ENCODE measurements at places on chromosomes 2 and 18. TPM values are rescaled to one million over a fixed set of nuclear protein-coding genes. Genes with fewer than 3 reads are reported as not detected.

DNA sequence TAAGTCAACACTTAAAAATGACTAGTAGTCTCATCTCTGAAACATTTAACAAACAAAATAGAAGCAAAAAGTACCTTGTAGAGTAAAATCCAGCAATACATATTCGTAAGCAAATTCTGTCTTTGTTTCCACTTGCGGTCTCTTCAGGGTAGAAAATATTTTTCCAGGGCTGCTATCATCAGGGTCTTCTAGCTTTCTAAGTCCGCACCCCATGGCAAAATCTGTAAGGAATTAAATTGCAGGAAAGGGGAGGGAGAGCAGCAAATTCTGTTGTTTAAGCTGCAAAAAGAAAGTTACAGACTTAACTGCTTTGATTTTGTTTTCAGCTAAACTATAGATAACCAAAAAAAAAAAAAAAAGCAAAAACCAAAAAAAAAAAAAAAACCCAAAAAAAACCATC is at the start of gene RFTN2:
Gene RFTN2 (minus strand): TSS at position 342 of the 400 bp plus-strand sequence. CDS start 129 bp downstream, at position 213.
- no peak for DNase-seq

The FER1L5 gene
- total RNA-seq, result 0.58 TPM

DNA sequence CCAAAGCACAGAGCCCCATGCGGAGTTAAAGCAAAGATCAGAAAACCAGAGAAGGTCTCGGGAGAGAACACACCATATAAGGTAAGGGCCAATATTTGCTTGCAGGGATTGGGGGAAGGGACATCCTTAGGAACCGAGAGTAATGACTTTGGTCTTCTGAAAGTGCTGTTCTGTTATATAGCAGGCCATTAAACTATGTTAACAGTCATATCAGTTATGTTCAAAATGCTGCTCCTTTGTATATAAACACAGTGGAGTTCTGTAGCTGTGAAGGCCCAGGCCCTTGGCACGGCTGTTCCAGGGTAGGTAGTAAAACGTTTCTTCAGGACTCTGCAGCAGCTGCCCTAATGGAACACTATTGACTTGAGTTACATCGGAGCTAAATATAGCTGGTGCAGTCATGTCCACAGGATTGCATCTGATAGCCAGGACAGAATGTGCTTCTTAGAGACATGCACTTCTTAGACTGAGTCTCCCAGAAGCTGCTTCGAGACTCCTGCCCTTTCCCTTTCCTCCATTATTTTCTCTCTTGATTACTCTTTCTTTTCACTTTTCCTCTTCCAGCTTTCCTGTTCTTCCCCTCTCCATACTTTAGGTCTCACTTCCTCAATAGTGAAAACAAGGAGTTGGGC is 122.4 kb downstream of the SETBP1 start:
- DNase-seq, result no peak

GRCh38 chr2:118832791-118833715 is 14.4 kb downstream of the EN1 start:
- no peak for DNase-seq

- DNase-seq, result no peak
These were observed 40.4 kb upstream of the TTC32 start for GRCh38 chr2:19942199-19942598.

The CCNYL1 gene
- 18.8 TPM for total RNA-seq

The SLC4A3 gene
- total RNA-seq, result 1.3 TPM

The L3MBTL4 gene
- 6.7 TPM for total RNA-seq

DNA sequence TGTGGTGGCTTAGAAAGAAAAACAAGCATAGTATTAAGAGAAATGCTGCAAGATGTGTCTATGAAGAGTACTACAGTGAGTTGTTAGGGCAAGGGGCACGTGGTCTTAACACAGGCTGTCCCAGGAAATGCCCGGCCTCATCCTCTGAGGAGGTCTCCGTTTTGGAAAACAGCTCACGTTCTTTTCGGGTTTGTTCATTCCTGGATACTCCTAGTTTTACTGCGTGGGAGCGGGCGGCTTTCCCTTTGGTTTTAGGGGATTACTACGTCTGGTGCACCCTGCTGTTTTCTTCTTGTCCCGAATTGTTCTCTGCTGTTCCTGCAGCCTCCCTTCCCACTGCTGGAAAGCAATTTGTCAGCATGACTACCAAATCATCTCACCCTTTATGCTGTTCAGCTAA is 55.5 kb upstream of the RAB6D start:
- no peak for DNase-seq

DNA sequence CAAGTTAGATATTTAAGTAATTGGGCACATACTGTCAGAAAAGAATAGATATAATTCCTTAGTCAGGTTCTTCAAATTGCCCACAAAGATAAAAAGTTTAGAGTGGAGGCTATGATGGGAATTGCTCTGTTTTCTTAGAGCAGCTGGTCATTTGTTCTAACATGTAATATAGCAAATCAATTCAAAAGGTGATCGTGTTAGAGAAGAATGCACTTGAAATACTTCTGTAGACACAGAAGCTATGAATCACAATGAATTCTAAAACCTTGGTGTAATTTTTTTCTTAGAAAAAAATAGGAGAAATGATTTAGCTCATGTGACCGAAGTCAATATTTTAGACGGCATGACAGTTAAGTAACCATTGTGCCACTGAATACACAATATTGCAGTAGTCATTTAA is 918.1 kb upstream of the LRATD1 start:
- DNase-seq, result no peak

GRCh38 chr2:42967959-42968674 is 175.7 kb upstream of the HAAO start:
- DNase-seq, result no peak

GRCh38 chr2:172244419-172245130 is 141.9 kb upstream of the DLX2 start:
- DNase-seq, result no peak

- no peak for DNase-seq
These were observed 564.0 kb upstream of the POU3F3 start for GRCh38 chr2:104289651-104290565.

GRCh38 chr2:54666131-54666633 is 57.3 kb upstream of the EML6 start:
- no peak for DNase-seq

GRCh38 chr2:631741-632140 is 45.5 kb downstream of the TMEM18 start:
- no peak for DNase-seq

- no peak for DNase-seq
These were observed 657.5 kb upstream of the CDH7 start for GRCh38 chr18:65093346-65093745.

The MYOM1 gene
- 41.9 TPM for total RNA-seq

The HOXD10 gene
- 14.1 TPM for total RNA-seq

All from urinary bladder (tissue), 4 donors.